ENCODE measurements at places on chromosomes 12 and 14.

DNA sequence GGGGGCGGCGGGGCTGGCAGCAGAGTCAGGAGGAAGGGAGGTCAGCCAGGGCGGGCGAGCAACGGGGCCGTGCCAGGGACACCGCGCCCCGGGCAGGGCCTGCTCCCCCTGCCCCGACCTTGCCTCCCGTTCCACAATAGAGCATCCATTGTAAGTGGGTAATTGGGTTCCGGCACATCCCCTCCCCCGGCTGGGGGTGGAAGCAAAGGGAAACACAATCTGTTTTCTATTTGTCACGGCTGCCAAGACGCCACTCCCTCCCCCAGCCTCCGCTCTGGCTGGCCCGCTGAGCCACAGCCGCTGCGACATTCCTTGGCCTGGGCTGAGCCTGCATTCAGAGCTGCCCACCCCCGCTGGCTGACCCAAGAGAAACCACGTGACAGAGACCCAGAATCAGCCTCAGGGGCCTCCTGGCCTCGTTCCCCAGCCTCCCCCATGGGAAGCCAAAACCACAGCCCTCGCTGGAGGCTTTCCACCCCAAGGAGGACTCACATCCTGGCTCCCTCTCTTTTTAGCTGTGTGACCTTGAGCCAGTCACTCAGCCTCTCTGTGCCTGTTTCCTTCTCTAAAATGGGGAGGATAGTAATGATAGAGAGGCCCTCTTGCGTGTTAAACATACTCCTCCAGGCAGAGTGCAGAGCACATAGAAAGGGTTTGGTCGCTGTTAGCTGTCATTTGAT is 117.6 kb downstream of the SCARB1 start:
- peak; percentile 62 for DNase-seq

DNA sequence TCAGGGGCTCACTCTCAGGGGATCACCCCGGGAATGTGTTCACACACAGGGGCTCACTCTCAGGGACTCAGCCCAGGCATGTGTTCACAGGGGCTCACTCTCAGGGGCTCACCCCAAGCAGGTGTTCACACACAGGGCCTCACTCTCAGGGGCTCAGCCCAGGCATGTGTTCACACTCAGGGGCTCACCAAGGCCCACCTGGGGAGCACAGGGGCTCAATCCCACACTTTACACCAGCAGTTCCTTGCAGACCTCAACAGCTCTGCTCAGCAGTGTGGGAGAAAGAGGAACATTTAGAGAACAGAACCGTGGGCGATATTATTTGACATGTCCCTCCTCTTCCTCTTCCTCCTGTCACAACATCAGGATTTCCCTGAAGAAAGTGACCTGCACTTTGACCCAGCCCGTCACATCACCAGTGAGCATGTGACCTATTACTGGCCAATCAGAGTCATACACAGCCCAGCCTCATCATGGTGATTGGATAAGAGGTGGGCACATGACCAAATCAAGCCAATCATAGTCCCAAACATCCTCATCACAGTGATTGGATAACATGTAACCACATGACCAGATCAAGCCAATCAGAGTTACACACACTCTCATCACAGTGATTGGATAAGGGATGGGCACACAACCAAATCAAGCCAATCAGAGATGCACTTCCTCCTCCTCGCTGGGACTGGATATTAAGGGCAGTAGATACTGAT is 359.4 kb upstream of the SFSWAP start:
- DNase-seq = no peak

GRCh38 chr12:113838896-113839295 is 127.2 kb downstream of the RBM19 start:
- no peak for DNase-seq

- no peak for DNase-seq
Measured at GRCh38 chr14:73180385-73180805, 44.1 kb downstream of the PSEN1 start.

- no peak for DNase-seq
Measured at GRCh38 chr12:22083167-22083566, 37.1 kb downstream of the CMAS start.

GRCh38 chr12:111103583-111103982 is 183.2 kb upstream of the MYL2 start:
- DNase-seq = no peak

DNA sequence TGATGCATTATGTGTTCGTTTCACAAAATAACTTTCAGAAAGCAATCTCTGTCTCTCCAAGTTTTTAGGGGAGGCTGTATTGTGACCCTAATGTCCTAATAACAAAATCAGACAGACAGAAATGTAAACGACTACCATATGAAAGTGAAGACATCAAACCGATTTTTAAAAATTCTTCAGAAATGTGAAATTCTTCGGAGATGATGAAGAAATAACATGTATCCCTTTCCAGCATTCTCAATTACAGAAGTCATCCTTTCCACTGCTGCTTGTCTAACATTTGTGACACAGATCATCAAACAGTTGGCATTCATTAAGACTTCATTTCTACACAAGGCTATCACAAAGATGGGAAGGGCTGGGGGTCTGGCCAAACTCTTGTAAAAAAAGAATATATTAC is 41.0 kb downstream of the DMAC2L start:
- DNase-seq = no peak

- DNase-seq = no peak
Measured at GRCh38 chr12:49949866-49950265, 671 bp upstream of the AQP2 start.

DNA sequence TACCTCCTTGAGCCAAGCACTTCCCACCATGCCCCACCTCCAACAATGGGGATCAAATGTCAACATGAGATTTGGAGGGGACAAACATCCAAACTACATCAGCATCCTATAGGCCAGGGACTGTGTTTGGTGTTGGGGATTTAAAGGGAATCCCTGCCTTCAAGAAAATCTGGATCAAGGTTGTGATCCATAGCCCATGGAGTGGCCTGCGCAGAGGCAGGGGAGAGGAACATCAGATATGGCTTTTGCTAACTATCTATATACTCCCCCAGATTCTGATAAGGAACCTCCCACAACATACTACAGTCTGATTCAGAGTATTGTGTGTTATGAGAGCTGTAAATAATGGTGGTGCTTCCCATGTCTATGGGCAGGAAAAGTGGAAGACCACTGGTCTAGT is 5.1 kb downstream of the KIF5A start:
- DNase-seq = no peak
